ENCODE measurements at places on chromosomes 2 and 18.

- DNase-seq: no peak
Measured at GRCh38 chr2:34836361-34836760, 1237.3 kb upstream of the FAM98A start.

- no peak for DNase-seq
Measured at GRCh38 chr18:60534538-60534937, 162.0 kb upstream of the MC4R start.

DNA sequence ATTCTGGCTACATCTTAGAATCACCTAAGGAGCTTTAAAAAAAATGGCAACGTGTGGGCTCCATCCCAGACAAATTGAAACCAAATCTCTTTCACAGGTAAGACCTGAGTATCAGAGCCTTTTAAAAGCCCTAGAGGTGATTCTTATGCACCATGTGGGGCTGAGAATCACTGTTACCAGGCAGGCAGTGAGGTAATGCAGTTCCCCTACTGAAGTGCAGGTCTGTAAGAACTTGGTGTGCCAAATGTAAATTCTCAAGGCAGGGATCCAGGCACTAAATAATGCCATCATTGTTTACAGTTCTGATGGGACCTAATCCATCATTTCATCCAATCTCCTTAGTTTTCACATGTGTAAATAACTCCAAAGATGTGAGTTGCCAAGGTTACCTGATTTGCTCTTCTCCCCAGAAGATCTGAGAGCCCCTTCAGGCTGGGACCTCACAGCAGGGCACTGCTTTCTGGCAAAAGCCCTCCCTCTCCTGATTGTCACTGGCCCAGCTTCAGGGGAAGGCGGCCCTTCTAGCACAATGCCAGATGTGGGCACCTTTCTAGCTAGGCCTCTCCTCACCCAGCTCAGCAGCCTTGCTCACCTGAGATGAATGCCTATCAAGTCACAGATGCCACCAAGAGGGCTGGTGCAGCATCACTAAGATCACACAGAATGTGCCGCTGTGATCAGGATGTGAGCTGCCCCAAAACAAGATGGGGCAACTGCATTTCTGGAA, 73.6 kb upstream of the RGPD5 start:
- no peak for DNase-seq

DNA sequence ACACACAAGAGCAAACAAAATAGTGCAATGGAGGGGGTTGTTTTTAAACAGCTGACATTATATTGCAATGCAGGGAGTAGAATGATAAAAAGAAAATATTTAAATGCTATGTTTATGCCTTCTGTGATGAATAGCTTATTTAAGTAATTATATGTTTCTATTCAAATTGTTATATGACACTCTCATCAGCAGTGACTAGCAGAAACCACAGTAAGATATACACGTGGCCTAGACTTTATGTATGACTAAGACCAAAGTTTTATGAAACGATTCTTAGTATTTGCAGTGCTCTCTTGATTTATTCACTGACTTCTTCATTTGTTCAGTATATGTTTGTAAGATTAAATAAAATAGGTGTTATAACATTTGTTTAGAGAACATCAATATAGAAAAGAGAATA, 26.1 kb upstream of the C1D start:
- no peak for DNase-seq

- no peak for DNase-seq
Measured at GRCh38 chr2:219396863-219397457, 9.2 kb upstream of the DNPEP start.

GRCh38 chr18:59067873-59068272, 71.8 kb upstream of the SEC11C start:
- peak; percentile 22 for DNase-seq

GRCh38 chr2:5942204-5942603, 250.0 kb downstream of the SOX11 start:
- no peak for DNase-seq

DNA sequence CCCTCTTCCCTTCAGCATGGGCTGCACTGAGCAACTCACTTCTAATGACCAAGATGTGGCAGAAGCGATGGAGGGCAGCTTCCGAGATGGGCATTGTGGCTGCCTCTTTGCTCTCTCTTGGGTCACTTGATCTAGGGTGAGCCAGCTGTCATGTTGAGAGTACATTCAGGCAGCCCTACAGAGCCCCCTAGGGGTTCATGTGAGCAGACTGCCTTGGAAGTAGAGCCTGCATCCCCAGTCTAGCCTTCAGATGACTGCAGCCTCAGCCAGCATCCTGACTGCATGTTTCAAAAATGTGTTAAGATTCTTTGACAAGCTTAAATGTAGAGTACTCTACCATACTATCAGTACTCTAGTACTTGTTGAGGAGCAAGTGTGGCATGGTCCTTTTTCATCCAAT, 143.9 kb downstream of the NCK2 start:
- no peak for DNase-seq

DNA sequence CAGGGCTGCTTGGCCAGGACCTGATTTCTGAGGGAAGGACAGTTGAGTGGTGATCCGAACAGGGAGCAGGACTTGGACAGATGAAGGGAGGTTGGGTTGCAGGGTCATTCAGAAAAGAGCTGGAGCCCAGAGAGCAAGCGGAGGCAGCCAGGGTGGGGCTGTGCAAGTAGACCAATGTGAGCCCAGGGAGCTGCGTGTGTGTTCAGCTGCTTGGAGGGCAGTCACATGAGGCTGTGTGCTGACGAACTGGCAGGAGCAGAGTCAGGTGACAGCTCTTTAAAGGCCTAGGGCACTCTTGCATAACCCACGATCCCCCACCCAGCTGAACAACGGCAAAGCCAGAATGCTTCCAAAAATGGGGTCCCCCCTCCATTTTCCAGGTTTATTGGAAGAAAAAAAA, 4.6 kb upstream of the MLPH start:
- peak; percentile 68 for DNase-seq

GRCh38 chr2:149070681-149071320, 32.3 kb downstream of the LYPD6B start:
- no peak for DNase-seq

- DNase-seq: peak; percentile 42
Measured at GRCh38 chr18:56748698-56749268, 97.6 kb downstream of the WDR7 start.

GRCh38 chr2:179560257-179560735, 295.7 kb upstream of the SESTD1 start:
- no peak for DNase-seq

- no peak for DNase-seq
Measured at GRCh38 chr2:219632760-219633105, 5.3 kb downstream of the SLC4A3 start.

DNA sequence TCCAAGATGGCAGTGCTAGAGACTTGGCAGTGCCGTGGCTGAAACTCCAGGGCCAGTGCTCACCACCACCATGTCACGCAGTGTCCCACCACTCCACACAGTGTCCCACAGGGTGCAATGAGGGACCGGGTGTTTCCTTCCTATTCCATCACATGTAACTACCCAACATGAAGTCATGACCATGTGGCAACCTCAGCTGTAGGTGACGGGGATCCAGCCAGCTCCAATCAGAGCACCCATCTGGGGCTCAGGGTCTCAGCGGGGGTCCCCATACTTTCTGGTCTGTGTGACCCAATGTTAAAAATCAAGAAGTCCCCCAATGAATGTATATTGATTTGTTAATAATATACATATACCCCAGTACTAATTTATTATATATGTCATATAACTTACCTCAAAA, 52.1 kb downstream of the PTGR3 start:
- DNase-seq: no peak

DNA sequence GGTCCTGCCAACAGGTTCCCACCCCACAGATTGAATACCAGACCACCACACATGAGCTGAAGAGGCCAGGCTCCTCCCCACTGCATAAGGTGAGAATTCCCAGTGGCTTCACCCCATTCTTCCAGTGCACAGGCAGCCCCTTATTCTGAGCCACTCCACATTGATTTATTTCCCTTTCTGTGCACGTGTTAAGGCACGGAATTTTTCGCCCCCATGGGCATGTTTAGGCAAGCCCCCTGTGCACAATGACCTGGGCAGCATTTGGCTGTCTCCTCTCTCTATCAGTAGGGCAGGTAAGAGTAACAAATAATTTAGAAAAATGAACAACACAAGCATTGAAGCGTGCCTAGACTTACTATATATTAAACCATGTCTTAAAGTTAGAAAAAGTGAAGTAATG, 15.2 kb upstream of the CHAC2 start:
- DNase-seq: no peak

GRCh38 chr18:7879717-7880116, 312.6 kb downstream of the PTPRM start:
- no peak for DNase-seq

- no peak for DNase-seq
Measured at GRCh38 chr2:168371273-168372019, 84.6 kb upstream of the CERS6 start.

GRCh38 chr2:231911381-231911780, 14.8 kb downstream of the NPPC start:
- DNase-seq: no peak

DNA sequence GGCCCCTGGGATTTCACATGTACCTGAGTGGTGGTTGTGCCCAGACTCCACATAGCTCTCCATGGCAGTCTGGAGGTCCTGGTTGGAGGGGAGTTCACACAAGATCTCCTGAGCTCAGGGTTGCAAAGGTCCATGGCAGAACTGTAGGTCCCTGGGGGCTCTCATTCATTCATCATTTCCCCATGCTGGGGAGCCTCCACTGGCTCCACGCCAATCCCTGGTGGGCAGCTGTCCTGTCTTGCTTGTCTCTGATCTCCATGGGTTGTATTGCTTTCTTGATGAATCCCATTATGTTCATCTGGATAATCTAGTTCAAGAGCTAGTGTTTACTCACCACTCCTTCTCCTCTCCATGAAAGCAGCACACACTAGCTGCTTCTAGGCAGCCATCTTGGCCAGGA, 42.4 kb downstream of the ZSWIM2 start:
- DNase-seq: no peak

DNA sequence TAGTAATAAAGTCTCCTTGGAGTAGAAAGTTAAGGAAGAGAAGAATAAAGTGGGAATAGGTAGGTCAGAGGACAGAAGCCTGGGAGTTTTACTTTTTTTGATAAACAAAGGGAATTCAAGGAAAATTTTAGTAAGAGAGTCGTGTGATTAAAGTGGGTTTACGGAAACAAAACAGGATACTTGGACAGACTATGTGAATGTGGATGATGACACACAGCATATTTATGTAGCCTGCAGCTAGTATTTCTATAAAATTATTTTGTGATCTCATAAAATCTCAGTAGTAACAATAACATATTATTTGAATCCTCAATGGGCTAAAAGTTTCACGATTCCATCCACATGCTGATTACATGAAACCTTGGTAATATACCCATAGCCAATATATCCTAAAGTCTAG, 450.7 kb upstream of the PIK3C3 start:
- no peak for DNase-seq

DNA sequence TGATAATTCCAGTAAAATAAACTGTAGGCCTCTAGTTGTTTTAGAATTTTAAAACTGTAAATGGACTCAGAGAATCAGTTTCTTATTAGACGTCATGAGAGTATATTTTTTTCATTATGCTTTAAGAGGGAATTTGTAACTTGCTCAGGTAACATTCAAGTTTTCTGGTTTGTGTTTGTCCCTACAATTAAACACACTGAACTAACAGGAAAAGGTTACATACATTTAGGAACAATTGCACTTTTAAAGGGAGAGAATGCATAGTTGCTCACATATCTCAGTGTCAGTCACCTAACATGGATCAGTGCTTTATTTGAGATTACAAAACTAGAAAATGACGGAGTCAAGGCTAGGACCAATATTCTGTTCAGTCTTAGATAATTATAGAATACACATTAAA, 3.1 kb downstream of the COL3A1 start:
- DNase-seq: no peak

DNA sequence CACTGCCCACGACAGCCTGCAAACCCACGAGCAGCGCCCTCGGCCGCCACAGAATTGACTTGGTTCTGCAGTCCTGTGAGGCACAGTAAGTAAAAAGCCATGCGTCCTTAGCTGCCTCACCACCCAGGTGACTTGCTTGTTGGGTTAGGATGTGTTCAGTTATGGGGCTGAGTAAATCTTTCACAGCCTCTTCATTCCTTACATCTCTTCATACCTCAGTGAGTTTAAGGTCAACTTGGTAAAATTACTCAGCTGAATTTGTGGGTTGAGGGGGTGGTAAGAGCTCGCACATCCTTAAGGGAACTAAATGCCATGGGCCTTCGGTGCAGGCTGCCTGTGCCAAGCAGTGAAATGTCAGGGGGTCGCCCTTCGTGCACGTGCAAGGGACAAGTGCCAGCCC, 165.2 kb upstream of the ALKAL2 start:
- no peak for DNase-seq

GRCh38 chr2:41871080-41871479, 176.7 kb upstream of the PKDCC start:
- DNase-seq: peak; percentile 35

GRCh38 chr2:72781480-72781879, 44.4 kb downstream of the EXOC6B start:
- DNase-seq: no peak

- no peak for DNase-seq
Measured at GRCh38 chr18:62717169-62717924, 2.0 kb downstream of the PHLPP1 start.

- DNase-seq: no peak
Measured at GRCh38 chr2:159130302-159130701, 156.2 kb downstream of the WDSUB1 start.

DNA sequence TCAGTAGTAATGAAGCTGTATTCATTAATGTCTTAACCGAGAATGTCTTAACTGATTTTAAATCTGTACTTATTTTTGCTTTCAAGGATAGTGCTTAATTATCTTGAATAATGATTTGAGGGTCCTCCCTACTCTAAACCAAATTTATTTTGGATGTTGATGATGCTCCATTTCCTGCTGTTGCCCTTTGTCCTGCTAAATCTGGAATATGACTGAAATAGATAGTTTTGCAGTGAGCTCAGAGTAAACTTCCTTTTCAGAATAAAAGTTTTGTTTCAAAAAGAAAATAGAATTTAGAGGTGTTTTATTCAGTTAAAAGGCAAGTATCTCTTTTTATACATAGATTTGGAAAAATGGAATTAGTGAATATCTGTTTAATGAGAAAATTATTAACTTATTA, 8.1 kb downstream of the NBEAL1 start:
- no peak for DNase-seq

GRCh38 chr18:80034852-80035406, 695 bp downstream of the RBFA start:
- no peak for DNase-seq

DNA sequence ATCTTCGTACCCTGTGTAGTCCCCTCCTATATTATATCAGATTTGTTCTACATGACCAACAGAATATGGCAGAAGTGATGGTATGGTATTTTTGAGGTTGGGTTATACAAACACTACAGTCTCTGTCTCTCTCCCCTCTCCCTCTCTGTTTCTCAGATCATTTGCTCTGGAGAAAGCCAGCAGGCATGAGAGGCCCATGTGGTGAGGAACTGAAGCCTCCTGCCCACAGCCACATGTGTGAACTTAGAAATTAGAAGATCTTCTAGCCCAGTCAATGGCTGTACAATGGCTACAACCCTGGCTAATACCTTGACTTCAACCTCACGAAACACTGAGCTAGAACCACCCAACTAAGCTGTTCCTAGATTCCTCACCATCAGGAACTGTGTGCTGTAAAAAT, 250.6 kb downstream of the SMAD2 start:
- no peak for DNase-seq

- DNase-seq: no peak
Measured at GRCh38 chr2:109266998-109267854, 138.2 kb downstream of the SH3RF3 start.

GRCh38 chr18:63128237-63128974, 191.2 kb downstream of the BCL2 start:
- DNase-seq: no peak
